Lower lobe of right lung (tissue), 2 donors: ENCODE measurements at places on chromosomes 4 and X.
A peak's percentile ranks its signal among the peaks of the same experiment; 100 is the strongest.

DNA sequence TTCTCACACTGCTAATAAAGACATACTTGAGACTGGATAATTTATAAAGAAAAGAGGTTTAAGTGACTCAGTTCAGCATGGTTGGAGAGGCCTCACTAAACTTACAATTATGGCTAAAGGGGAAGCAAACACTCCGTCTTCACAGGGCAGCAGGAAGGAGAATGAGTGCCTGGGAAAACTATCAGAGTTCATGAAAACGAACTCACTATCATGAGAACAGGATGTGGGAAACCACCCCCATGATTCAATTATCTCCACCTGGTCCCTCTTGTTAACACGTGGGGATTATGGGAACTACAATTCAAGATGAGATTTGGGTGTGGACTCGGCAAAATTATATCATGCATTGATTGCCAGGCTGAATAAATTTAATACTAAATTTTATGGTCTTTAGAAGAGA, 592.7 kb downstream of the GRXCR1 start:
- no peak for DNase-seq

DNA sequence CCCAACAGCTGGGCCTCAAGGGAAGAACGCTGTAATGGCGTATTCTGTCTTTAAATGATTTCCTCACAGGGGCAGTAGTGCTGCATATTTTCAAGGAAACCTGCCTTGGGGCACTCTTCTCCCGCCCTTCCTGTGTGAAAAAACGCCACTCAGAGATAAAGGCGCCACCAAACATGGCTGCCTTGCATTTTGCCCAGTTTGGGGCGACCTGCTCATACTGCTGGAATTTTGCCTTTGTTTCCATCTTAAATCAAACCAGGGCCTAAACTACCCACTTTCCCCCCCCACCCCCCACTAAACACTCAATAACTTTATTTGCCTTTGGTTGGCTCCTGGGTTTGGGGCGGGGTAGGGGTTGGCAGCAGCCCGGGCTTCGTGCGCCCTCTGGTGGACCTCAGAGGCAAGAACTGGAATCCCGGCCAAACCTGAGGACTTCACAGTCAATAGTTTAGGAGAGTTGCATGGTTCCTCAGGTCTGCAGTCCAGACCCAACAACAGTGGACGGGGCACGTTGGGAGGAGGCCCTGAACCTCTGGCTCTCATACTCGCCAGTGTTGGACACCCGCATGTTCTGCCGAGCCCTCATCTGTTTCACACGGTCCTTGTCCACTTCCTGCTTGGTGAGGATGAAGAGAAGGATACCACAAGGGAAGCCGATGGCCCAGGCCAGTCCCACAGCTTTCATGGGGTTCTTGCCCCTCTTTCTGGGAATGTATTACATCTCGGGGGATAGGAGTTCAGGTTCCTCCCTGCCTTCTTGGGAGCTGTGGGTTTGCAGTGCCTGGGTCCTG, 220.1 kb upstream of the STK26 start:
- DNase-seq = no peak

GRCh38 chr4:39044364-39044955, 12.3 kb upstream of the TMEM156 start:
- DNase-seq = peak; percentile 93

GRCh38 chrX:65528705-65529340, 5.8 kb downstream of the LAS1L start:
- no peak for DNase-seq

DNA sequence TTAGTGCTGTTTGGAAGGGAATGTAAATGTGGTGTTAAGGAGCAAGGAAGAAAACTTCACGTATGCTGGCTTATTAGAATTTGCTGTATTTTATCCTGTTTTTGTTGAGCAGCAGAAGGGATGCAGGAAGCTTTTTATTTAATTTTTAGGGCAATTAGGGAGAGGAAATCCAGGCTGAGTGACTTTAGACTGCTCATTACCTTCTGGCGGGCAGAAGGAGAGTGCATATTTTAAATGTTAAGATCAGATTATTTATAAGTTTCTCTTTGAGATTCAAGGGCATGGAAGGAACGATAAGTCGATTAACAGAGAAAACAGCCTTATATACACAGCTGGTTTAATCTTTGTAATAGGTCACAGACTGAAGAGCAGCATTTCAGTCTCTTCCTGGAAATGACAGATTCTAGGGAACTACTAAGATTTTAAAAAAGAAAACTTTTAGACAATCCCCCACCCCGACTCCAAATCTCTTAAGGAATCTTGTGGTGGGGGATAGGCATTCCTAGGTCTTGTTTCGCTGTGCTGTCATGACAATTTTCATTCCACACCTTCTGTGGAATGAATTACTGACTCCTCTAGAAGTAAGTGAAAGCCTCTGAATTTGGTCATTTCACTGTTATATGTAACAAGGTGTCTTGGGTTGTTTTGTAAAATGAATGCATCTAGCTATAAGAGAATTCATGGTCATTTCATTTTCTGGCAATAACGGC, 402.5 kb downstream of the RAPGEF2 start:
- no peak for DNase-seq

DNA sequence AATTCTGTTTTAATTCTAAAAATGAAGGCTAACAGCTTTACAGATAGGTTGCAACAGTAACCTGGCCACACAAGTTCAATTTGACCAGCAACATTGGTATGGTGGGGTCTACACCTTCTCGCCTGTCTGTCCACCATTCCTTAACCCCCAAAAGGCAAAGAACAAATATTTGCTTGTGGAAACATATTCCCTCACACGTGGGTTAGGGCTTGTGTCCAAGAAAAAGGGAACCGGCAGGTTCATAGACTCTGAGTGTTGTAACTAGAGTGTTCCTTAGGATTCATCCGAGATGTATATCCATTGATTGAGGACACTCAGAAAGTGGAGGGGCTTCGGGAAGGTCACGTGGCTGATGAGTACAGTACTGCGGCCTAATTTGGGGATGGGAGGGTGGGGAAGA, 54.1 kb downstream of the C4orf51 start:
- no peak for DNase-seq

- DNase-seq = no peak
These were observed 576.8 kb downstream of the GBA3 start for GRCh38 chr4:23269566-23269965.

DNA sequence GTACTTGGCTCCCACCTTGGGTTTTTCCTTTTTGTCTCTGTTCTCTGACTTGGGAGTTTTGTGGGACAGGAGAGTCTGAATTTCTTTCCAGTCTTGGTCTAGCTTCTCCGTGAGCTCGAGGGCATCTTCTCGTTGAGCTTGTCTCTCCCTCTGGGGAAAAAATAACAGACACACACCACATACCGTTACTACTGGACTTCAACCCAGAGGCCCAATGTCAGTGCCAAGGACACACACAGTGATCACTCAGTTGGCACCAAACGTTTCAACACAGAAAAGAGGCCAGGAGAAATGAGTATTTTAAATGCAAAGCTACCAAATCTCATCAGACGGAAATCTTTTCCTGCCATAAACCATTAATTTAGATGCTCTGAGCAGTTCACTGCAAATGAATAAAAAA, 9.7 kb downstream of the NOP14 start:
- DNase-seq = no peak

GRCh38 chr4:56972809-56973208, 4.6 kb downstream of the NOA1 start:
- no peak for DNase-seq

DNA sequence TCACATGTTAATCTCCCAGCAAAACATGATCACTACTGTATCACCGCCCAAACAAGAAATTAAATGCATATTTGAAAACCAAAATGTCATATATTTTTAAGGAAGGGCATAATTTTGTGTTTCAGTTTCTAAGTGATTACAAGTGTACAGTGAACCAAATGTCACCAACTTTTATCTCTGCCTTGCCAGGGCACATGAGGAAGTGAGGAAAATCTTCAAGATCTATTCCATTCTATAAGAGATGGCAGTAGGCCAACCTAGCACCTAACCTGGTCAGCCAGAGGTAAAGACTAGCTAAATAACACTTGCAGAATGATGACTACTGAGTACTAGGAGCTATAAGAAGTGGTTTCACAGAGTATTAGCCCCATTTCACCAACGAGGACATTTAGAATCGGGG, 107.2 kb downstream of the ATP11C start:
- no peak for DNase-seq

DNA sequence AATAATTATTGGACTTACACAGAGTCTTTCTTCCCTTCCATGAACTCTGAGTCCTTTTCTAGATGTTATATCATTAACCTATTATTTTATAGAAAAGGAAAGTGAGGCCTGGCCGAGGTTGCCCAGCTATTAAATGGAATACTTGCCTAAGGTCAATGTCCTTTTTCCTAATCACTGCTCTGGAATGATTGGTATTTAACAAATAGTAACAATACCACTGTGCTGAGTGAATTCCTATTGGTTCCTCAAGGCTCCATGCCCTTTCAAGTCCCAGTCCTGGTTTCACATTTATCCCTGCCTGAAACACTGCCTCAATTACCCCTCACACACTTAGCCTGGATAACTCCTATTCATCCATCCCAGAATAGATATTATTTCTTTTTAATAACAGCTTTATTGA, 6.2 kb downstream of the TCEAL9 start:
- no peak for DNase-seq

GRCh38 chrX:123854329-123854728, 5.5 kb upstream of the XIAP start:
- DNase-seq = no peak

DNA sequence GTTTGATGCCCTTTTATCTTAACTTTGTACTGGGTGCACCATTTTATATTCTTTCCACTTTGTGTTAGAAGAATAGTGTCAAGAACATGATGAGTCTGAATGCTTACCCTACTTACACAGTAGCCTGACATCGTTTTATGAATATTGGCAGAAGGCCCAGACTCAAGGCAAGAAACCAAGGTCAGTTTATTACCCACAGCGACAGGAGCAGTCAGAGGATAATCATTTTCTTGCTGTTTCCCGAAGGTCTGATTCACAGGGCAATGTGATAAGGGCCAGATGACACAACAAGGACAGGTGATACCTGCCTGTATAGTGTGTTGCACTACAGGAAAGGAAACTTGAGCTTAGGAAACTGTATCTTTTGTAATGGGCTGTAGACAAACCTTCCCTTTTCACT, 417.4 kb downstream of the SPOCK3 start:
- DNase-seq = no peak

GRCh38 chrX:150692296-150692695, 900 bp upstream of the MTMR1 start:
- DNase-seq = no peak

- no peak for DNase-seq
These were observed 5.8 kb upstream of the G3BP2 start for GRCh38 chr4:75678965-75679364.

DNA sequence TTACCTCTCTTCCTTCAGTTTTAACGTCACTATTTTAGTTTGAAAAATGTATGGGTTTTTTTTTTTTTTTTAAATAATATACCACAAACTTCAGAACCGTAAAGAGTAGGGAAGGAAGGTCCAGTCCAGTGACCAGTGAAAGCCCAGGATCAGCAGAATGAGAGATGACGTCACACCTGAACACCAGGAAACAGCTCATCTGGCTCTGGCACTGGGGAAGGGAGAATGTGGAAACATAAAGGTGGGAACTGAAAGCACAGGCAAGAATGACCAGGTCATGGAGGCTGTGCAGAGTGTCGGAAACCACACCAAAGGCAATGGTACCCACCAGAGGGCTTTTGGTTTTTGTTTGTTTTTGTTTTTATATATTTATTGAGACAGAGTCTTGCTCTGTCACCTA, 141.2 kb downstream of the DHX15 start:
- no peak for DNase-seq

- no peak for DNase-seq
These were observed 54.5 kb downstream of the CD99L2 start for GRCh38 chrX:150844016-150844415.

GRCh38 chrX:101693476-101693875, 33.8 kb upstream of the ARMCX2 start:
- no peak for DNase-seq

DNA sequence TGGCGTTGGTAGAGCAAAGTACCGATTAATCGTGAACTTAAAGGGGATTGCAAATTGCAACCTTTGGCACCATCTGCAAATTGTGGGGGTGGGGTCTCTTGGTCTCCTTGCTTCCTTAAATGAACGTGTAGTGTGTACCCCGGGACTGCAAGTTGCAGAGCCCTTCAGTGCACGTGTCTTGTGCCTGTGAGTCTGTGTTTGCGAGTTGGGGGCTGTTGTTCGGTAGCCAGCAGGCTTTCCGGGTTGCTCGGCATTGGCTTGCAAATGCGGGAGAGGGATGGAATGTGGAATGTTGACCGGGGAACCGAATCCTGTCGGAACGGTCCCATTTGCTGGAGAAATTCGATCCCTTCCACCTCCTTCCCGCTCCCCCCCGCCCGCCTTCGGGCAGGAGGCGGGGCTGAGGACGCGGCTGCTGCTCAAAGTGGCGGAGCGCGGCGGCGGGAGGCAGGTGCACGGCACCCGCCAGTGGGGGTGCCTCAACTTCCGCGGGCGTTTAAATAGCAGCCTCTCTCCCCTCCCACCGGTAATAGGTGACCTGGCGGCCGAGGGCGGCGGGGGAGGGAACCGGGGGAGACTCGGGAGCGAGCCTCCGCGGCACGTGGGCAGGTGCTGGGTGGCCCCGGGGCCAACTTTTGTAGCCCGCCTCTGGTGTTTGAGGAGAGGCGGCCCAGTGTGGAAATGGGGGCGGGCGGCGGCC, 1.5 kb downstream of the JADE1 start:
- peak; percentile 85 for DNase-seq

GRCh38 chrX:82973646-82974045, 534.4 kb upstream of the POU3F4 start:
- no peak for DNase-seq

GRCh38 chr4:112853662-112854256, 195.7 kb upstream of the ANK2 start:
- no peak for DNase-seq

DNA sequence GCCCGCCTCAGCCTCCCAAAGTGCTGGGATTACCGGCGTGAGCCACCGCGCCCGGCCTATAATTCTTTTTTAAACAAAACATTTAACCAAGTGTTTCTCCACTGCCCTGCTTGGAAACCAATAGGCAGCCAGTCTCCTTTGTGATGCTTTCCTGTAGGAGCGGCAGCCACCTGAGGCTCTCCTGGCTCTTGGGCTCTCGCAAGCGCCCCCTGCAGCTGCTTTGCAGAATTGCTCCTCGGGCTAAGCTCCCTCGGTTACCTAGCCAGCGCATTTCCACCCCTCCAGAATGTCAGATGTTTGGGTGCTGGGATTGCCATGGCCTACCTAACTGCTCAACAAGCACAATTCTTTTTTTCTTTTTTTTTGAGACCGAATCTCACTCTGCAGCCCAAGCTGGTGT, 7.7 kb downstream of the S100P start:
- DNase-seq = no peak

DNA sequence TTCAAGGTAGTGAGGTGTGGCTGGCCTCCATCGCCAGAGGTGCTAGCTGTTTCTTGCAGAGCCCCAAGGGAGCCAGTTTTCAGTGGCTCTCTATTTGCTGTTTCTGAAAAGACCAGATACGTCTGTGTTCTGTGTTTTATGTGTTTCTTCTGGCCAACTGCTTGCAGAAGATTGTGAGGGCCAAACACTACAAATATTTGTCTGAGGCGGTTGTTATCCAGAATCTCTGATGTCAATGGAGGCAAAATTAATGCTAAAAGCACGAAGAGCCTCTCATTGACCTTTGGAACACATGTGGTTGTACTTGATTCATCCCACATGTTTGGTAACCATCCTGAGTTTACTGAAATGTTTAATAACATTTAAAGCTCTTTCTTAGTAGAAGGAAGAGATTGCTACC, 113.9 kb downstream of the CT47B1 start:
- no peak for DNase-seq
